ENCODE measurements at places on chromosomes 11 and 22.

GRCh38 chr11:112437096-112437495 is 176.4 kb upstream of the PLET1 start:
- no peak for DNase-seq

DNA sequence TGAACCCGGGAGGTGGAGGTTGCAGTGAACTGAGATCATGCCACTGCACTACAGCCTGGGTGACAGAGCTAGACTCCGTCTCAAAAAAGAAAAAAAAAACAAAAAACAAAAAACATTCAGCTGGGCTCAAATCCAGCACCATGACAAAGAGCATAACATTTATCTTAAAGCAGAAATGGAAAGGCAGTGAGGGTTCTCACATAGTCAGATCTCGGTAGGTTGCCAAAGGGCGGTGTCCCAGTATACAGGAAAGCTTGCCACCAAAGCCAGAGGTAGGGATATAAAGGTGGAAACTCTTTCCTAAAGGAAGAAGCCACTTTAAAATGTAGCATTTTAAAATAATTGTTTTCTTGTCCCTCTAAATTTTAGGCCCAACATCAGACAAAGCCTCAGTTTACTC is 22.4 kb upstream of the CAPRIN1 start:
- no peak for DNase-seq

DNA sequence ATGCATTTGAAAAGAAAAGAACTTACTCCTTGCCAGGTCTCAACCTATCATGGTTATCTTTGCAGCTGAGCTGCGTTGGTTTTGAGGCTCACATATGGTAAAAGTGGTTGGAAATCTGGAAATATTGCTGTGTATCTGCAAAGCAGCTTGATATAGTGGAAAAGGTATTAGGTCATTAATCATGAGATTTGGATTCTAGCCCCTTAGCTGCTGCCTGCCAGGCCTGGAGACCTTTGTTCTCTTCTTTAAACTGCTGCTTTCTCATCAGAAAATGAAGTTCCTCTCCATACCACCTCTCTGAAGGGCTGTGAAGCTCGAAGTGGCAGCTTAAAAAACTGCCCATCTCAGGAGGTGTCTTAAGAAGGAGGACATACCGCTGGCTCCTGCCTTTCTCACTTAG is 5.7 kb downstream of the PPARA start:
- DNase-seq: no peak

DNA sequence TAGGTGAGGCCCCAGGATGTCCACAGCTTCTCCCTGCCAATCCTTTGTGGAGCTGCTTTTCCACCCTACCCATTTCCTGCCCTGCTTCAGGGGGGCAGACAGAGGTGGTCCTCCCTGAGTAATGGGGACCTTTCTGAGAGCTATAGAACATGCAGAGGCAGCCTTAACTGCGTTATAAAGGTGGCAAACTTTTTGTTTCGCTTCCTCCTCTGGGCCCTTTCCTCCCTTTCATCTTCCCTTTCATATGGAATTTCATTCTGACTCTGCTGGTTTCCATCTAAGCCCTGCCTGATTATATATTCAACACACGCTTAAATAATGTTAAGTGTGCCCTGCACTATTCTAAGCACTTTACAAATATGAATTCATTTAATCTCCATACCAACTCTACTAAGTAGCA is 169.3 kb upstream of the E2F8 start:
- DNase-seq: no peak

DNA sequence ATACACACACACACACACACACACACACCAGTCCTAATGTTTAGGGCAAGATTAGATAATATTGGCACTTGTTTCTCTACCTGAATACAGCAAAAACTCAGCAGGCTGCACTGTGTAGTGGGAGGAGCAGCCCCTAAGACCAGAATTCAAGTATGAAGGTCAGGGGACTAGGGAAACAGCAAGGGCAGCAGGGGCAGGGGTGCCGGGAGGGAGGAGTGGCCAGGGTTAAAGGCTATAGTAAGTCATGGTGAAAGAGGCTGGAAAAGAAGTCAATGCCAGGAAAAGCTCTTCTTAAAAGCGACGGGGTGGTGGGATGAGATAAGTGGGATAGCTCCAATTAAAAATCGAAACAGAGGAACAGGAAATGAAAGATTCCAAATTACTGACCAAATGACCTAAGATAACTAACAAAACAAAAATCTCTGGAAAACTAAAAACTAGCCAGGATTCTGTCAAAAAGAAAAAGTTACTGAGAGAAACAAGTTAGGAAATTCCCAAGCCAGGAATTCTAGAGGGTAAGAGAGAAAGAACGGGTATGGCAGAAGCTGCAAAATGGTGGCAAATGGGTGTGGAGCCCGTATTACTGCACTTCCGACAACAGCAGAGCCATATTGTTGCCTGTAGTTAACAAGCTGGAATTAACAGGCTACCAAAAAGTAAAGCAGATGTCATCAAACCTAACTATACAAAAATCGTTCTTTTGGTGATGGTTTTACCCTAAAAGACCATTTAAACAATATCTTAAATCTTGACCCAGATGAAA is 1.3 kb downstream of the ASCL3 start:
- no peak for DNase-seq

DNA sequence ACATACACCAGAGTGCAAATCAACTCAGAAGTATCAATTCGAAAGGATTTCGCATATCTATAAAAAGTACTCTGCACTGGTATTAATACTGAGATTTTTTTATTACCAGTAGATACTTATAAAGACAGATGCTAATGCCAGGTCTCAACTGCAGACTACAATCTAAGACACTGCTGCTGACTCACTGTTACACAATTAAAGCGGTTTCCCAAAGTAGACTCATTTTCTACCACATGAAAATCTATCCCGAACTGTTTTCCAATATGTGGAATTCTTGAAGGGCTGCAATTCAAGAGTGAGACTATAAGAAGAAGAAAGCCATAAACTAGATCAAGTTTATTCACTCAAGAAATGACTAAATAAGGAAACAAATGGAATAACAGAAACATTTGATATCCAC is 57.2 kb upstream of the ARHGAP32 start:
- DNase-seq: peak; percentile 18

GRCh38 chr11:64074239-64074638 is 38.5 kb downstream of the FLRT1 start:
- no peak for DNase-seq

DNA sequence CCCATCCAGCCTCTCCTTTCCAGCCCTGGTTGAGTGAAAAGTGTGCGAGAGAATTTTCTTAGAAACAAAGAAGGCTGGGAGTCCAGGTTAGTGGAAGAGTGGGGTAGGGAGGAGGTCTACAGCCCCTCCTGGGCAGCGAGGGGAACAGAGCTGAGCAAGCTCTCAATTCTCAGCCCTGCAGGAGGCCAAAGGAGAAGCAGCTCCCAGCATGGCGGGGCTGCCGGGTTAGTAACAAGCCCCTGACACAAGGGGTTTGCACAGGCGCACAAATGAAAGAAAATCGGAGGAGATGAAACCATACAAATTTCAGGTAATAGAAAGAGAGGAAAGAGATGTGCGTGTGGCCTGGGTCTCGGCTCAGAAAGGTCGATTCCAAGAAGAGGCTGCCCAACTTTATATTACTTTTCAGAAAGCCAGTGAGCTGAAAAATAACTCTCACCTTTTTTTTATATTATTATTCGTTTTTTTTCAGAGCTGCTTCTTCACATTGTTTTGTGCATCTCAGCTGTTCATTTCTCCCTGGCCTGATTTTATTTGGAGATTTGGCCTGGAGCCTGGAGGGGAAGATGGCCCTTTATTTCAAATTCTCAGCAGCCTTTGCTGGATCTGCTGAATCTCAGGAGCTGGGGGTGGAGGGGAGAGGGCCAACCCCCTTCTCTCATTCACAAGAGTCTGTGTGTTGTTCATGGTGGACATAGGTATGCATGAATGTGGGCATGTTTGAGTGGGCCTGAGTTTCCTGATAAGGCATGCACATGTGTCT is 583.2 kb downstream of the BUD13 start:
- DNase-seq: no peak

DNA sequence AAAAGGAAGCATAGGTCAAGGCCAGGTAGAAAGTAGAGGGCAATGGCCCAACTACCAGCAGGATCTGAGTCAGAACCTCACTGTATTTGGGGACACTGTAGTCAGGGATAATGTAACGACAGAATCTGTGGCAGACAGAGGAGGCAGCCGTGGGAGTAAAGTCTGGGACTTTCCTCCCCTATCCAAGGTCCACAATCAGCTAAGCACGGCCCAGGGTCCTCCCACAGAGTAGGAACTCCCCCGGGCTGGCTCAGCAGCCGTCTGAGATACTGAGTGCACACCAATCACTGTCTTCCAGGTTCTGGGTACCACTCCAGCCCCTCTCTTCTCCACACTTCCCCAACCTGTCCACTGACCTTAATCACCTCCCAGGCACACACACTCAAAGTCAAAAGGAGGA is 3.2 kb downstream of the IGSF9B start:
- DNase-seq: no peak

GRCh38 chr11:107679255-107680024 is 32.4 kb downstream of the SLN start:
- DNase-seq: no peak

DNA sequence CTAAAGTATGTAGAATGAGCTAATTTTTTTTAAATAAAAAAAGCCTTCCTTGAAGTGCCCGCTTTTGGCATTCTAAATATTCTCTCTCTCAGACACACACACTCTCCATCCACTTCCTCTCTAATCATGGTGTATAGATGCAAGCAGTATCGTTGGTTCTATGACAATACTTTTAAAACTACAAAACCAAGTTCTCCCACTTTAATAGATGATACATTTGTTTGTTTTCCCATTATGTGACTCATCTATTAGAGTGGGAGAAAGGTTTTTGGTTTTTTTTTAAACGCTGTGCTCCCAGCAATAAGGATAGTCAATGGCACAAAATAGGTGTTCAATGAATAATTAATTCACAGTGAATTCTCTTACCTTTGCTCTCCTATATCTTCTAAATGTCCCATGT is 44.6 kb downstream of the FZD4 start:
- DNase-seq: no peak

- DNase-seq: no peak
These were observed 27.5 kb downstream of the TRMU start for GRCh38 chr22:46362934-46363515.

- DNase-seq: no peak
These were observed 122.1 kb downstream of the CSNK2A3 start for GRCh38 chr11:11230802-11231562.

GRCh38 chr22:24066865-24067264 is 55.8 kb downstream of the CABIN1 start:
- no peak for DNase-seq

GRCh38 chr11:82494988-82495432 is 238.7 kb downstream of the FAM181B start:
- DNase-seq: no peak

DNA sequence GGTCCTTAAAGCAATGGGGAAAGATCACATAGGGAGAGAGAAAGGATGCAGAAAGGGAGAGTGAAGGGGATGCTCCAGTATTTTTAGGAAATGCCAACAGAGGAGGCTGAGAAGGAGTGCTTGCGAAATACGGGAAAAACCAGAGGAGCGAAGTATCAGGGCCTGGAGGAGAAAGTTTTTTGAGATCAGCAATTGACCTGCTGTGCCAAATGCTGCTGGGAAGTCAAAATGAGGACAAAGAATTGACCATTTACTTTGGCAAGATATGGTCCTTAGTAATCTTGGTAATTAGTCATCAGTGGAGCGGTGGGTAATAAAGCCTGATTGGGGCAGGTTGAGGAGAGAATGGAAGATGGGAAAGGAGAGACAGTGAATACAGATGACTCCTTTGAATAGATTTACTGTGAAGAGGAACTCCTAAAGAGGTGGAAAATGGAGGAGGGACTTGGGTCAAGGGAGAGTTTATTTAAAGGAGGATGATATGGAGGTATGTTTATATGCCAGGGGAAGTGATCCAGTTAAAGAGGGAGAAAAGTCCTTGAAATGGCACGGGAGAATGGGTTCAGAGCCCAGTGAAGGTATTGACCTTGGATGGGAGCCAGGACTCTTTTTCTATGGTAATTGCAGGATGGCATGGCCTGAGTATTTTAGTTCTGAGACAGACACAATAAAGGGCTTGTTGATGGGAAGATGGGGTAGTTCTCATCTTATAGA is 111.5 kb downstream of the PKNOX2 start:
- DNase-seq: no peak

GRCh38 chr11:44561964-44562734 is 3.3 kb upstream of the CD82 start:
- no peak for DNase-seq

Measured in DMS 273 treated with DMSO at 0.1 percent for 48 hours (cell line).